Activated naive CD4-positive, alpha-beta T cell (primary cell): ENCODE measurements at places on chromosomes 16 and 17.

- no peak for DNase-seq
These were observed 32.7 kb upstream of the PIK3R6 start for GRCh38 chr17:8900207-8900606.

DNA sequence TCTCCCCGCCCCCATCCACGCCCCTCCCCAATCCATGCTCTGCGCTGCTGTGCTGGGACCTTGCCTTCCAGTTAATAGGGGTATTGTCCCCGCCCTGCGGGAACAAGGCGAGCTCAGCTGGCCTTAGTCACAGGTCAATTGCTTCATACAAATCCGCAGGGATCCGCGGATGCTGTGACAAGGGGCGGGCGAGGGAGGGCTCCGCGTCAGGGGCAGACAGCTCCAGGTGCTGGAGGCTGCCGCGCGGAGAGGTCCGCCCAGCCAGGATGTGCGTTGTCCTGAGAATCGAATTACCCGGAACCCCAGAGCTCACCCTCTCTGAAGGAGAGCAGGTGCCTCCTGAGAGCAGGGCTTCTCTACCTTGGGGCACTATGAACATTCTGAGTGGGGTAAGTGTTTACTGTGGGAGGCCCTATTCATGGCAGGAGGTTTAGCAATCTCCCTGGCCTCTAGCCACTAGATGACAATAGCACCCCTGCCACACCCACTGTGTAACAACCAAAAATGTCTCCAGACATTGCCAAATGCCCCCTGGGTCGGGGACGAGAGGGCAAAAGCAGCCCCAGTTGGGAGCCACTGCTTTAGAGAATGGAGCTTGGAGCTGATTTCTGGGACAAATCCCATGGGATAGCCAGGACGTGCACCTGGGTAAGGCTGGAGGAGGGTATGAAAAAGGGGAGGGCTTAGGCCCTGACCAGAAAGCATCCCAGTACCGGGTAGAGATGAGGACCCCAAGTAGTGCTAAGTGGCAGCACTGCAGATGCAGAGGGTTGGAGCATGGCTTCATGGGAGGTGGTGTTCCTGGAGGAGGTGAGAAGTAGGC, 138.2 kb downstream of the CYLD start:
- no peak for DNase-seq

GRCh38 chr16:70703041-70703834, 17.4 kb upstream of the MTSS2 start:
- no peak for DNase-seq

GRCh38 chr17:1260086-1260769, 10.0 kb upstream of the BHLHA9 start:
- DNase-seq: no peak

GRCh38 chr16:78961464-78961863, 639.1 kb downstream of the MAF start:
- DNase-seq: no peak

DNA sequence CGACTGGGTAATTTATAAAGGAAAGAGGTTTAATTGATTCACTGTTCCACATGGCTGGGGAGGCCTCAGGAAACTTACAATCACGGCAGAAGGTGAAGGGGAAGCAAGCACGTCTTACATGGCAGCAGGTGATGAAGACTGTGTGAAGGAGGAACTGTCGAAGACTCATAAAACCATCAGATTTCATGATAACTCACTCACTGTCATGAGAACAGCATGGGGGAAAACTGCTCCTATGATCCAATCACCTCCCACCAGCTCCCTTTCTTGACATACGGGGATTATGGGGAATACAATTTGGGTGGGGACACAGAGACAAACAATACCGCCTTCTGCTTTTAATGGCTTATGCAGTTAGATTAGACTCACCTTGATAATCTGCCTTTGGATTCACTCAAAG, 19.4 kb upstream of the IRF8 start:
- no peak for DNase-seq

DNA sequence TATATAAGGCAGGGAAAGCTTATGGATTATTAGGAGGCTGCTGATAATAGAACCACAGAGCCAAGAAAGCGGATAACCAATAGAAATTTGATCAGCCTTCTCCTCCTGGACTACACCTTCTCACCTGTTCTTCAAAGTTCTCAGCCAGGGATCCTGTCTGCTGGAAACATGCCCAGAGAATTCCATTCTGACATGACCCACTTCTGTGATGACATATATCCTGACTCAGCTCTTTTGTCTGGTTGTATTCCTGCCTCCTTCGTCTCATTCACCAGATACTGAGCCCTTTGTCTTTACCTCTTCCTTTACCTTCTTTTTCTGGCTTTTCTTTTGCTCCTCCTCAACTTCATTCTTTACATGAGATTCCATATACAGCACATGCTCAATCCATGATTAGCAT, 576.1 kb downstream of the CDH11 start:
- DNase-seq: no peak

- DNase-seq: no peak
These were observed 17.4 kb upstream of the ZNF469 start for GRCh38 chr16:88365244-88365865.
